Endothelial cell of umbilical vein (primary cell): ENCODE measurements at places on chromosomes 1 and 21. TPM values are rescaled to one million over a fixed set of nuclear protein-coding genes. Genes with fewer than 3 reads are reported as not detected.

The MIGA1 gene
- polyA plus RNA-seq = 2.0 and 2.8 TPM in 2 replicates

The RGSL1 gene
- polyA plus RNA-seq = not detected in 2 replicates

The PCP4 gene
- not detected in 2 replicates for polyA plus RNA-seq

The SESN2 gene
- 11.6 and 14.4 TPM in 2 replicates for polyA plus RNA-seq

The FCRL2 gene
- not detected in 2 replicates for polyA plus RNA-seq

The CA14 gene
- polyA plus RNA-seq = not detected in 2 replicates
